D341Med (cell line): ENCODE measurements at places on chromosomes 12 and 14.

DNA sequence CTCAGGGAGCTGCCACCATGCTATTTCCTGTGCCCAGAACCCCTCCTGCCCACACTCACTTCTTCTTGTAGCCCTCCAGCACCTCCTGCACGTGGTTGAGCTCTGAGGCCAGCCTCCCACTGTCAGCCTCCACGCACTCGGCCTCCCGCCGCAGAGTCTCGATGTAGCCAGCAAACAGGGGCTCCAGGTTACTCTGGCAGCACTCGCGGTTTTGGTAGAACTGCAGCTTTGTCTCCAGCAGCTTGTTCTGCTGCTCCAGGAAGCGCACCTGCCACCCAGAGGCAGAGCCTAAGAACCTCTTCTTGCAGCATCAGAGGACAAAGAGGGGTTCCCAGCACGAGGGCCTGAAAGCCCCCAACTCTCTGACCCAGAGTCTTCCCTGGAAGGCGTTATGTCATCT lies 2.1 kb downstream of the KRT83 start:
- DNase-seq: no peak

DNA sequence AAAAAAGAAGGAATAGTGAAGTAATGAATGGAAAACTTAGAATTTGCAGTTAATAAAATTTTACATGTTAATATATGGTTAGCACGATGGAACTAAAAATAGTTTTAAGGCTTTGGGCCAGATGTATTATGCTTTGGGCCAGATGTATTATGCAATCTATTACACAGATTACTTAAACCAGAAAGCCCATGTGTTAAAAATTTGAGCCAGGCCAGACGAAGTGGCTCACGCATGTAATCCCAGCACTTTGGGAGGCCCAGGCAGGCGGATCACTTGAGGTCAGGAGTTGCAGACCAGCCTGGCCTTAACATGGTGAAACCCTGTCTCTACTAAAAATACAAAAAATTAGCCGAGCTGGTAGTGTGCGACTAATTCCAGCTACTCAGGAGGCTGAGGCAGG lies 17.2 kb downstream of the IFT81 start:
- DNase-seq: no peak

- no peak for DNase-seq
Observed at GRCh38 chr12:9367828-9368227, 159.6 kb upstream of the PZP start.

- DNase-seq: no peak
Observed at GRCh38 chr12:94677778-94678177, 27.4 kb upstream of the TMCC3 start.

- no peak for DNase-seq
Observed at GRCh38 chr12:93645702-93646101, 31.5 kb upstream of the CRADD start.

- no peak for DNase-seq
Observed at GRCh38 chr14:35861204-35861868, 35.2 kb downstream of the BRMS1L start.

- DNase-seq: no peak
Observed at GRCh38 chr12:60819794-60820193, 1224.0 kb downstream of the SLC16A7 start.

- DNase-seq: no peak
Observed at GRCh38 chr12:57099047-57099714, 10.3 kb downstream of the NAB2 start.
